ENCODE measurements at places on chromosomes 1 and 21.

DNA sequence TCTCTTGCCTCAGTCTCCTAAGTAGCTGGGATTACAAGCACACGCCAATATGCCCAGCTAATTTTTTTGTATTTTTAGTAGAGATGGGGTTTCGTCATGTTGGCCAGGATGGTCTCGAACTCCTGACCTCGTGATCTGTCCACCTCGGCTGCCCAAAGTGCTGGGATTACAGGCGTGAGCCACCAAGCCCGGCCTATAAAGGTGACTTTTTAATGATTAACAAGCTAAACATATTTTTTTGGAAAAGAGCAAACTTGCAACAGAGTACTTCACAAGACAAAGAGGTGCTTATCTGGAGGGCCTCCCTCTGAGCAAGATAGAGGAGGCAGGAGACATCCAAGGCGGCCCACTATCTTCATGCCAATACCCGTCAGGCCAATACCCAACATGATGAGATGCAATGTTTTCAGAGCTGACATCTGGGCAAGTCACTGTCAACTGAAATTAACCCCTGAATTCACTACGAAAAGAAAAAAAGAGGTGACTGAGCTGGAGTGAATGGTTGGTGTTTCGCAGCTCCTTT, 10.5 kb downstream of the BCAR3 start:
- DNase-seq: no peak

DNA sequence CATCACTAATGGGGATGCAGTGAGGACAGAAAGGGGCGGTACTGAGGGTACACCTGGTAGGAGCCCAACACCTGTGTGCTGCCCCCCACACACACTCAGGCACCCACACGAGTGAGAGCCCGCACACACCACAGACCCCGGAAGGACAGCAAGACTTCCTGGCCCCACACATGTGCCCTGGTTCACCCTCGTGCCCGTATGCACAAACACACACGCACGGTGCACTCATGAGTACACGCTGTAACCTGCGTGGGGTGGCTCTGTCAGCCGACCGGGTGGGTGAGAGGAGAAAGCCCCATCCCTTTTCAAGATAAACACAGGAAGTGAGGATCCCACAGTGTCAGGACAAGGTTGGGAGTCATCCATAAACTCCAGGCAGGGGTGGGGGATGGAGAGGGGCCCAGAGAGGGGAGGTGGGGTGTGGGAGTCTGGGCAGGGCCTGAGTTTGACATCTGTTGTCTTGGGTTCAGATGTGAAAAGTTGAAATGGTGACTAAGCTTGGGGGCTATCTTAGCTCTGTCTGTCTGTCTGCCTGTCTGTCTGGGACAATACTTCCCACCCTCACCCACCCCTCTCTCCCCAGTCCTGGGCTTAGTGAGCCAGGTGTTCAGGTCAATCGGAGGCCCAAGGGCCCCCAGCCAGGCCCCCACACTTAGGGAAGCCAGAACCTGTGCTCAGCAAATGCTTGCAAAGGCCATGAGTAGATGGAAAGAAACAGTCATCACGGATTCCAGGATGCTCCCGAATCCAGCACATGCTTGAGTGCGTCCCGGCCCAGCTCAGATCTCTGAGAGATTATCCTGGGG, 119.8 kb upstream of the ZBTB40 start:
- no peak for DNase-seq

GRCh38 chr1:220182111-220182510, 88.2 kb downstream of the IARS2 start:
- no peak for DNase-seq

GRCh38 chr1:234969581-234970400, 158.8 kb downstream of the TOMM20 start:
- no peak for DNase-seq

GRCh38 chr1:51728611-51729155, 111.8 kb downstream of the OSBPL9 start:
- DNase-seq: no peak

GRCh38 chr1:185066181-185066580, 20.8 kb downstream of the RNF2 start:
- no peak for DNase-seq

- no peak for DNase-seq
Measured at GRCh38 chr1:81695741-81696140, 105.0 kb upstream of the ADGRL2 start.

- no peak for DNase-seq
Measured at GRCh38 chr1:182381962-182382819, 9.4 kb downstream of the GLUL start.
